T-helper 2 cell (primary cell): ENCODE measurements at places on chromosomes 4 and X.

GRCh38 chr4:166104623-166105022 lies 231.6 kb downstream of the TLL1 start:
- DNase-seq, result no peak

- DNase-seq, result no peak
These were observed 112.9 kb upstream of the NKX1-1 start for GRCh38 chr4:1518997-1519700.

- DNase-seq, result no peak
These were observed 3.3 kb upstream of the MAGEA8 start for GRCh38 chrX:149877636-149878035.

GRCh38 chr4:182074810-182075209 lies 168.4 kb upstream of the TENM3 start:
- DNase-seq, result no peak

GRCh38 chr4:4803216-4803911 lies 56.1 kb upstream of the MSX1 start:
- no peak for DNase-seq

DNA sequence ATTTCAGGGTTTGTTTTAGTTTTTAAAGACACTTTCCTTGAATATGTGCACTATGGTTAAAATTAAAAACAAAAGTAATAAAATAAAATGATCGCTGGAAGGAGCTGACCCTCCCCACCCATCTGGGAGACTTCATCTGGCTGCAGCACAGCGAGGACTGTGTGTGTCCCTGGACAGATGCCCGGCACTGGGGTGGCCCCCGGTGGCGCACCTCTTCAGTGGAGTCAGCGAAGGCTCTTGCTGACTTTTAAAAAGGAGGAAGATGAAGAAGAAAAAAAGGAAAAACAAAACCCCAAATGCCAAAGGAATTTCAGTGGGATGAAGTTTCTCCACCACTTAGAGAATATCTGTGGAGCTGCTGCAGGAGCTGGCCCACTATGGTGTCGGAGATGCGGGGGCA lies 5.4 kb upstream of the ADGRG4 start:
- no peak for DNase-seq

DNA sequence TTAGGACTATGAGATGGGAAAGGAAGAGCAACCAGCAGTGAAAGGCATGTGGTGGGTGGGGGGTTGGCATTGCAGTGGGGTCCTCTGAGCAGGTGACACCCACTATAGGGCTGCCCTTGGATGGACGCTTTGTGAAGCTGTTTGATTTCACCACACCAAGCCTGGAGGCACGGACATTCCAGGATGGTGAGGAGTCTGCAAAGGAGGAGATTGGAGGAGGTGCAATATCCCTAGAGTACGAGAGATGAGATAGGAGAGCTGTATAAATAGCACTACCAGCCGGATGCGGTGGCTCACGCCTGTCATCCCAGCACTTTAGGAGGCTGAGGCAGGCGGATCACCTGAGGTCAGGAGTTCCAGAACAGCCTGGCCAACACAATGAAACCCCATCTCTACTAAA lies 42.3 kb downstream of the SHOX start:
- DNase-seq, result no peak

- no peak for DNase-seq
These were observed 100.1 kb upstream of the RBPJ start for GRCh38 chr4:26220696-26221095.

DNA sequence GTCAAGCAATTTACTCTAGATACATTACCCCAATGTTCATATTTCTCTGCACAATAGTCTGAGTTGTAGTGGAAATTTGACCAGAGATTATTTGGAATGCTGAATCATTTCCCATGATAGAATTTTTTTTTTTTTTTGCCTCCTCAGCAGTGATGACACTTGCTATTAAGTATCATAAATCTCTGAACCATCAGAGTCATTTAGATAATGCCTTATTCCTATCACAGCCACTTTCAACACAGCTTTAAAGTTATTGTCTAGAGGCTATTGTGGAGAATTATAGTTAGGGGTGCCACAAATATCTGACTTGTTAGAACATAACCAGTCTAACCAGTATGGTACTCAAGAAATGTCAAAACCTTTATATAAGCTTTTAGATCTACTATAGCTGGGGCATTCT lies 79.8 kb downstream of the LCORL start:
- DNase-seq, result no peak

GRCh38 chrX:18574591-18574990 lies 97.3 kb downstream of the RS1 start:
- DNase-seq, result no peak
